IPS DF 19.7 (cell line): ENCODE measurements at places on chromosomes 12 and 14.

- no peak for DNase-seq
These were observed 118.6 kb upstream of the SYT1 start for GRCh38 chr12:78746001-78746400.

DNA sequence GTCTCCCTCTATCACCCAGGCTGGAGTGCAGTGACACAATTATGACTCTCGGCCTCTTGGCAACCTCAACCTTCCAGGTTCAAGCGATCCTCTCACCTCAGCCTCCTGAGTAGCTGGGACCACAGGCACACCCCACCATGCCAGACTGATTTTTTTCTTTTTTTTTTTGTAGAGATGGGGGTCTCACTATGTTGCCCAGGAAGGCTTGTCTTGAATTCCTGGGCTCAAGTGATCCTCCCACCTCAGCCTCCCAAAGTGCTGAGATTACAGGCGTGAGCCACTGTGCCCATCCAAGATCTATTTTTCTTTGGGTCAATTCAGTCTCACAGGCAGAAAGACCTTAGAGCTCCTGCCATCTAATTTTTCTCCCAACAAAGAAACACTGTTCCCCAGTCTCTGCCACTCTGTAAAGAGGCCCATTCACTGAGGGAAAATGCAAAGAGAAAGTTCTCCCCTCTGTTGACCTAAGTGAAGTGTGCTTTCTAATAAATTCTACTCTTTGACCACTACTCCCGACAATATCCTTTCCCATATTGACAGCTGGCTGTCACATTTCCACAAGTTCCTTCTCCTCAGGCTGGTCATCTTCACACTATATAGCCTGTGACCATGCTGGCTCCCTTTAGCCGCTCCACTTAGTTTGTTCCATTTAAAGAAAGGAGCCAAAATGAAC, 23.3 kb downstream of the TMED8 start:
- DNase-seq = no peak

DNA sequence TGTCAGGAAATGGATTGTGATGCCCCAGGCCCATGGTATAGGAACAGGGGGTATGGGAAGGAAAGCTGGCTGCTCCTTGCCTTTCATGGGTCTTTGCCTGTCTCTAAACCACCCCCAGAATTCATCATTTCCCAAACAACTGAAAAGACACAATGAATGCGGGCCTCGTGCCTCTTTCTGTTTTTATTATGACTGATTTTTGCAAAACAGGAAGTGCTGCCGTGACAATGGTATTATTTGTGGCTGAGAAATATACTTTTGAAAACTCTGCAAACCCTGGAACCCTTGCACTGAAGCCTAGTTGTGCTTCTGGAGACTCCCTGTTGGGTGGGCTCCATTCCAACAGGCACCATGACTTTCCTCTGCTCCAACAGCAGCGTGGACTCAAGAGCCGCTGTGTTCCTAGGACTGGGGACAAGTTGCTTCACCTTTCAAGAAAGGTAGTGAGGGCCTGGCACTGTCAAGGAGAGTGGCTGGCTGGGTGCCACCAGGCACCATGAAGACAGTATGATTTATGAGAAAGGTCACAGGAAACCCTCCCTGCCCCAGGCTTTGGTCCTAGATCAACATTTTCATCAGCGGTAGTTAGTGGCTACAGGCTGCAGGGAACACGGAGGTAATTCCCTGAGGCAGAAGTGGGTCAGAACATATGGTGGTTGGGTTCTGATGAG, 4.8 kb upstream of the DGLUCY start:
- no peak for DNase-seq

DNA sequence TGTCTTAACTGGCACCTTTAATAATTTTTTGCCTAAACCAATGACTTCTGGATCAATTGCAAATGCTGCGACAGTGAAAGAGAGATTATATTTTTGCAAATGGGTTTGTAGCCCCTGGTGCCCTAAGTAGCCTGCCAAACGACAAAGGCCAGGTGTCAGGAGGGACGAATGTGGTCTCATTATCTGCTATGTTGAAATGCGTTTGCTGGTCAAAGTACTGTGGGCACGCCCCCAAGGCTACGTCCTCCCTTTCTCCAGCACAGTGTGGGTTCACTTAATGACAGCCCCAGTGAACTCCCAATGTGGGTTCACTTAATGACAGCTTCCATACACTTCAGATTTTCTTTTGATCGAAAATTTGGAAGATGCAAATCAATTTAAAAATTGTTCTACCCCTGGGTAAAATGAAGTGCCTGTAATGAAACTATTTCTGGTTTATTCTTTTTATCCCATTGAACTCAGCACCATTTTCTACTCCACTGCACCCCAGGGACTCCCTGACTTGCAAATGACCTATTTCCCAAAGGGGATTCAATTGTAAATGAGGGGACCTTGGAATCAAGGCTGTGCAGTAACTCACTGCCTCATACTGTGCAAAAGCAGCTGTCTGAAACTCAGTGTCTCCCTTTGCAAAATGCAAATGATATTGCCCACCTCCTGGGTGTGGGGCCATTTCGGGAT, 1.4 kb downstream of the SERPINA11 start:
- peak; percentile 40 for DNase-seq

DNA sequence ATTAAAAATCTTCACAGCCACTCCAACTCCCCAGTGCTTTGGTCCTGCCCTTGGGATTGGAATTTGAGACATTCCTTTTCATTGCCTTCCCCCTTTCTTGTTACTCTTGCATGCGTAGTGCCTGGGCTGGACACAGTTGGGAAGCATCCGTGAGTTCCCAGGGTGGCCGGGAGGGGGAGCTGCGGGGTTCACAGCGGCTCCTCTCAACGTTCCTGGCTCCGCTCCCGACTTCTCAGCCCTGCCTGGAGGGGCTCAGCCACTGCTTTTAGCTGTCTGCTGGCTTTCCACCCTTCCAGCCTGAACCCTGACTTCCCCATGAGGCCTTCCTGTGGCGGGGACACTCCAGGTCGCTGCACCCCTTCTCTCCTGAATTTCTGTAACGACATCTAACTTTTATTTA, 3.2 kb downstream of the TEX52 start:
- peak; percentile 60 for DNase-seq

- DNase-seq = no peak
These were observed 1.5 kb upstream of the PPP1CC start for GRCh38 chr12:110744151-110744571.

DNA sequence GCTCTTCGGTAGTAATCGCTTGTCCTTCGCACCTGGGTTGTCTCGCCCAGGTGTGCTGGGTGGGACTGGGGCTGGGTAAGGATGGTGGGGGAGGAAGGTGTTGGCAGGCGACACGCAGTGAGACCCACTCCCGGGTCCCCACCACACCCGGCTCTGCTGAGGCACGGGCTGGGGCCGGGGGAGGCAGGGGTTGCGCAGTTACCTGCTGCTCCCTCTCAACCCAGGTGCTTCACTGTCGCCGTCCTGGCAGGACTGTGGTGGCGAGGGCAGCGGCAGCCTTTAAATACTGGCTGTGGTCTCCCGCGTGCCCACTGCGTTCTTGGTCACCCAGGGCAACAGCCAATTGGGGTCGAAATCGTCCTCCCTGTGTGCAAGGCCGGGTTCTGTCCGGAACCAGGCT, at the start of gene CCER1:
Gene CCER1, minus strand, starts transcription at position 256 of the 400 bp plus-strand sequence. CDS start 434 bp downstream, outside the sequence.
- DNase-seq = no peak

DNA sequence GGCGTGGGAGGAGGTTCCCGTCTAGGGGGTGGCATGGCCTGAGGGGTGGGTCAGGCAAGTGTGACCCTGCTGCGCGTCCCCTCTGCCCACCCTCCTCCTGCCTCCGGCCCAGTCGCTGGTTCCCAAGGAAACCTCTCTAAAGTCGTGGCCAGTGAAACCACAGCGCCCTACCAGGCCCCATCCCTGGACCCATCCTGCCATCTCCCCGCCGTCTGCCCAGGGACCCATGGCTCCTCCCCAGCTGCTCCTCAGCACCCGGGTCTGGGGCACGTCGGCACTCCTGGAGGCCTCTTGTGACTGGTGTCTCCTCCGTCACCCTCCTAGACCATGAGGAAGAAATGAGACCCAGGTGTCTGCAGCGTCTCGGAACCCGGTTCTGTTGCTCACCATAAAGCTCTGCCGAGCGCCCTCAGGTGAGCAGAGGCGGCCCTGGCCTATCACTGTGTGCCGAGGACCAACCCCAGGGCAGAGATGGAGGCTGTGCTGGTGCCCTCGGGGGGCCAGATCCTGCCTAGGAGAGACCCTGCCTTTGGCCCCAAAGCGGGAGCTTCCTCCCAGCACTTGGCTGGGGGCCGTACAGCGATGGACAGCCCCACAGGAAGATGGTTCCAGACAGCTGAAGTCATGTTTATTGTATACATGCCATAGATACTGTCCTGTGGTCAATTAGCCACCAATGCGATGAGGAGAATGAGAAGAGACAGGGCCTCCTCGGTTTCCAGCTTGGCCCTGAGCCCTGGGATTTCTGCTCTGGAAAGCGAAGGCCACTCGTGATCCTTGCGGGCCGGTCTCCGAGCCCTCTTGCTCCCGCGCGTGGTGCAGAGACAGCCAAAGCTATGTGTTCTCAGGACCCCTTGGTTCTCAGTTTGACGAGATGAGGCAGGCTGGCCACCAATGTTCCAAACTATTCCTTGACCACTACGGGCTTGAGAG, 222.5 kb upstream of the RTL1 start:
- no peak for DNase-seq

DNA sequence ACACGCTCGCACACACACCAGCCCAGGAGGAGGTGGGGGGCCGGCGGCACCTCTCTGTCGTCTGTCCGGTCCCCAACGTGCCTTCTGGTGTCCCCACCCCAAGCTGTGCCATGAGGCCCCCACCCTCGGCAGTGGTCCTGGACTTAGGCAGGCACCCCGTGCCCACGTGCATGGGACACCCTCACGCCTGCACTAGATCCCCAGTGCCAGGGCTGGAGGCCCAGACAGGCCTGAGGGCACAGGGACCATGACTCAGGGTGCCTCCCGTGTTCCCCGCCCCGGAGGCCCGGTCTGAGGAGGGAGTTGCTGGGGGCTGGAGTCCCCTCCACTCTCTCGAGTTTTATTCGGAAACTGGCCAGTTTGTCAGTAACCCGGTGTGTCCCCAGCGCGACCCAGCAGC, 38.8 kb downstream of the LRCOL1 start:
- no peak for DNase-seq
